SW 1271 (cell line): ENCODE measurements at places on chromosomes 3 and 15.

DNA sequence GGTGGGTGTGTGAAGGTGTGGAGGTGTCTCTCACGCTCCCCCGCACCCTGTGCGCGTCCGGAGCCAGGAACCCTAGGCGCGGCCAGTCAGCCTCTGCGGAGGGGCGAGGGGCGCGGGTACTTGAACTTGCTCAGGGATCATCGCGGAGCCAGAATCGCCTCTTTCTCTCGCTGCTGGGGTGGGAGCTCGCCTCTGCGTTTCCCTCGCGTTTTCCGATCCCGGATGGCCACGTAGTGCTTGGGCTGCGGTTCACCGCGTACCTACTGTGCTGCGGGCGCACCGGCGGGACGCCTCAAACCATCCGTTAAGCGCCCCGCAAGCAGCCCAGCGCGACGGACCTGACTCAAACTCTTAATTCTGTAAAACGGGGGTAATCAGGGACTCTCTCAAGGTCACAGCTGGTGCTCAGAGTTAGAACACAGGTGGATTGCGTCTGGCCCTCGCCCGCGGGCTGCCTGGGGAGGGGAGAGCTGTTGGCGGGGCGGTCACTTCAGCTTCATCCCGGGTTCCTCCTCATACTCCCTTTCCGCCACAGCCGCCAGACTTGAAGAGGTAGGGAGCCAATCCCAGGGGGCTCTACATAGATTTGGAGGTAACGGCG, 686 bp downstream of the MYRIP start:
- no peak for DNase-seq

- DNase-seq = no peak
Observed at GRCh38 chr3:127655641-127656040, 17.1 kb upstream of the ABTB1 start.

DNA sequence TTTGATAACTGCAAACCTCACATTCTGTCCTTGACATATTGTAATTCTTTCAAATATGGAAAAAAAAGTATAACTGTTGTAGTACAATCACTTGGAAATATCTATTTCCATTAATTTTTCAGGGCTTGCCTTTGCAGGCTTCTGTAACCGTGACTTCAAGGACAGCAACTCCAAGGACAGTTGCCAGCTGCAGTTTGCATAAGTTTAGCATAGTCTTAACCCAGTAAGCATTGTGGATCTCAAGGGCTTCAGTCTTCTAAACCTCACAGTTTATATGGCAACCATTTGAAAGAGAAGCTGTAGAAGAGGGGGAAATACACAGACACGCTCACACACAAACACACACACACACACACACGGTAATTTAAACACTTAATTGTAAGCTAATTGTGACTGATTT, 112.8 kb upstream of the GPR149 start:
- DNase-seq = no peak

DNA sequence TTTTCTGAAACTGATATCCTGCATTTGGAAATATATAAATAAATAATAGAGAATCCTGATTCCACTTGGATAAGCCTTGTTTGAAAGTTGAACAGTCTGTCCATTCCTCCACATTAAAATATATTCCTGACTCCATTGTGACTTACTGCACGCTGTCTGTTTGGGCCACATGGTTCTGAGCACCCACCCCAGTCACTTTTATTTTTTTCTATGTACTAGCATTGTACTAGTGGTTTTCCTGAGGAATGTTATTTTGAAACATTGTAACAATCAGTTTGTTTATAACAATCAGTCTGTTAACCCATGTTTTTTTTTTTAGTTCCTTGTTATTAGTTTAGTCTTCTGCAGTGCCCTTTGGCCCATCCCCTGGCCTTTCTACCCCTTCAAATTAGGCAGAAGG, 87.4 kb upstream of the CCNL1 start:
- no peak for DNase-seq

- DNase-seq = no peak
Observed at GRCh38 chr15:75193976-75194375, 7.7 kb upstream of the C15orf39 start.

DNA sequence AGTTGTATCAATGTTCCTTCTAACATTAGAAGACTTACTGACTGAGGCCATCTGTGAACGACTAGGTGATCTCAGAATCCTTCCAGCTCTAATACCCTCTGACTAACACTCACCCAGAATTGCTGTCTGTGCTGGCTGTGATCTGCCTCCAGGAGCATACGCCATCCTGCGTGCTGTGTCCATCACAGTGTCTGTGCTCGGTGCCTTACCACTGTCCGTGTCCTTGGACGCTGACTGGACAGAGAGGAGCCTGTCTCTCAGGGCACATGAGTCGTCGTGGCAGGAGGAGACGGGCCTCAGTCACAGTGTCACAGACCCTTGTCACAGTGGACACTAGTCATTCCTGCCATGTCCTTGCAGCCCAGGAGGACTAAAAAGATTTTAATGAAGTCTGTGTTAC, 83.1 kb downstream of the LMLN start:
- DNase-seq = no peak

DNA sequence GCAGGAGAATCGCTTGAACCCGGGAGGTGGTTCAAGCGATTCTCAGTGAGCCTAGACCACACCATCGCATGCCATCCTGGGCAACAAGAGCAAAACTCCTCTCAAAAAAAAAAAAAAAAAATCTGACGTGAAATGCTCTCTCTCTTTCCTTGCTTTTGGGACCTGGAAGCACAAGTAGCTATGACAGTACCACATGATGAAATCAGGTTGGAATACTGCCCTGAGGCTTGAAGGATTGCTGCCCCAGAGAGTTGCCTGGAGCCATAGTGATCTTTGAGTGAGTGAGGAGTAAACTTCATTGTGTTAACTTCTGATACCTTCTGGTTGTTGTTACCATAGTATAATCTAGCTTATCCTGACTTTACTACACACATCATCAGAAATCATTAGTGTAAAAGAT, 23.3 kb downstream of the AKAP13 start:
- DNase-seq = peak; percentile 46

- no peak for DNase-seq
Observed at GRCh38 chr3:108907194-108907593, 46.5 kb downstream of the GUCA1C start.

DNA sequence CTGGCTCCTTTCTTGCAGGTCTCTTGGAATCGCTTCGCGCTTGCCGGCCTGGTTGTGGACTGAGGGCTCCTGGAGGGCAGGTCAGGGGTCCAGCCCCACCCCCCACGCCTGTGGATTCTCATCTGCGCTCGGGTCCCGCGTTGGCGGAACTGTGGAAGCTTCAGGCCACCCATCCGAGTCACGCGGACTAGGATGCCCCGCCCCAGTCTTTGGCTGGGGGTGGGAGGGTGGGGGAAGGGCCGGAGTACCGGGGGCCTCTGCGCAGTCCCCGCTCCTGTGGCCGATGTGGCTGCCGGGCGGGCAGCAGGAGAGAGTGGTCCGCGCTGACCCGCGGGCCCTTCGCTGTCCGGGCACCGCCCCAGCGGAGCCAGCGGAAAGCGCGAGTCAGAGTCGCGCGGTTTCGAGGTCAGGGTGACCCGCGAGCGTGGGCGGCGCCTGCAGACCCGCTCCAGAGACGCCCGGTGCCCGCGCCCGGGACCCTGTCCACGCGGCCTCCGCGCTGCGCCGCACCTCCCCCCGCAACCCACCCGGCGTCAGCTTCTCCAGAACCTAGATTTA, 114.2 kb downstream of the KLF13 start:
- no peak for DNase-seq

GRCh38 chr3:156293566-156293965, 173.2 kb downstream of the KCNAB1 start:
- DNase-seq = no peak

- DNase-seq = no peak
Observed at GRCh38 chr3:72240531-72240930, 455.6 kb upstream of the PROK2 start.
